ENCODE measurements at places on chromosomes 1 and 21.

- DNase-seq, result no peak
Measured at GRCh38 chr21:43743947-43744346, 25.0 kb downstream of the PDXK start.

GRCh38 chr1:106944721-106945120 lies 111.8 kb upstream of the PRMT6 start:
- DNase-seq, result no peak

DNA sequence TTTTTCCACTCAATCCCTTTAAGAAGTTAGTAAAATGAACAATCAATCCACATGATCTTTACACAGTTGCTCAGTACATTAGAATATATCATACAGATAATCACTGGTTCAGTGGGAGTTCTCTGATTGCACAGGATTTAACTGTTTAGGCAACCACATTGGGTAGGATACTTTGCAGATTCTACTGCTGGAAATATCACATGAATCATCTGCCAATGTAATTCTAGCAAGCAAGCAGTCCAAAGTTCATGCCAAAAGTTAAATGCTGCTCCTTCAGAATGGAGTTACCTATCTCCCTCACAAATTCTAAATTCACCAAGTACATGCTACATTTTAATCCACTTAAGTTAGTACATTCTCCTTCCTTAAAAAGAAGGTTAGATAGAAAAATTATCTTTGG lies 52.4 kb downstream of the NEGR1 start:
- no peak for DNase-seq

DNA sequence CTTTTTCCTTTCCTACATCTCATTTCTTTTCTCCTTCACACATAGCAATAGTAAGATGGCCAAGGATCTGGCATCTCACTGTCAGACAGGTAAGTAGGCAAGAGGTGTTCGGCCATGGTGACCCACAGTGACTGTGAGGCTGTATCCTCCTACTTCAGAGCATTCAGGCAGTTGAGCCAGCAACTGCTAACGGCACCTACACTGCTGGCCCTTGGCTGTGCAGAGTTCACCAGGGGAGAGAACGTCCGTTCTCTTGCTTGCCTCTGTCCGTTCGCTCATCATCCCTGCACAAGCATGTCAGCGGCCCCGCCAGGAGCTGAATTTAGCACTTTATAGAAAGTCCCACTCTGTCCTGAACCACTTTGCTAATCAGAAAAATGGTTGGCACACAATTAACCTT lies 113.6 kb downstream of the GREM2 start:
- no peak for DNase-seq

- no peak for DNase-seq
Measured at GRCh38 chr1:151720554-151720953, 768 bp upstream of the RIIAD1 start.

All from NCI-H1092 (cell line).